Immature natural killer cell (primary cell): ENCODE measurements at places on chromosomes 2 and 18. TPM values are rescaled to one million over a fixed set of nuclear protein-coding genes. Genes with fewer than 3 reads are reported as not detected.

Gene NDC80
- polyA plus RNA-seq = 1.6 TPM

Gene VWC2L
- polyA plus RNA-seq = not detected

DNA sequence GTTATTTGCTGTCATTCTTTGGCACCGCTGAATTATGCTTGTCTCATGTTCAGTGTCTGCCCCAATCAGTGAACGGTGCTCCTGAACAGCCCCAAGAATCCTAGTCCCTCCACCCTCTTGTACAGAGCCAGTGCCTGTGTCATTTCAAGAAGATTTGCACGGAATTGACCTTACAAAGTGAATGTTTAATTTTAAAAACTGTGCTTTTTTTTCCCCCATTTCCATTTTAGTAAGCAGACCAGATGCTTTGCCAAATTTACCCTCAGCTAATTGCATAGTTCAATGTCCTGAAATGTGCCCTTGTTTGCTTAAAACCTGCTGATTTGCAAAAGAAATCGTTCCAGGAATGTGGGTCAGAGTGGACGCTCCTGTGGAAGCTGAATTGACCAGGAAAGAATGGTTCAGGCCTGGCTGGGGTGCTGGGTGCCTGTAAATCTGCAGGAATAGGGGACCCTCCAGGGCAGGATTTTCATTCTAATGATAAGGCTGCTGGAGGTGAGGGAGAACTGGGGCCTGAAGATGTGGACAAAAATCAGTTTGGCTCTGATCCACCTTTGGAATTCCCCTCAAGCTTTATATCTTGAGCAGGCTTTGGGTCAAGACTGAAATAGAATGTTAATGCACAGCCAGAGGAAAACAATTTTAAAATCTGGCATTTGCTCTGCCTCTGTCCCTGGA, 20.1 kb downstream of the TMEM17 start:
- DNase-seq = no peak

- DNase-seq = no peak
Observed at GRCh38 chr2:63642946-63643345, 54.2 kb downstream of the MDH1 start.

Gene CYP26B1
- not detected for polyA plus RNA-seq

GRCh38 chr2:68908392-68908970, 37.3 kb upstream of the BMP10 start:
- peak; percentile 66 for DNase-seq

Gene TANC1
- not detected for polyA plus RNA-seq

- no peak for DNase-seq
Observed at GRCh38 chr2:229154381-229154780, 116.7 kb downstream of the PID1 start.

GRCh38 chr2:101311696-101312017, 3.2 kb upstream of the RNF149 start:
- no peak for DNase-seq

GRCh38 chr2:200353120-200353519, 46.6 kb downstream of the SPATS2L start:
- DNase-seq = no peak

Gene C1QL2
- polyA plus RNA-seq = not detected

Gene TTC27
- 10.4 TPM for polyA plus RNA-seq

DNA sequence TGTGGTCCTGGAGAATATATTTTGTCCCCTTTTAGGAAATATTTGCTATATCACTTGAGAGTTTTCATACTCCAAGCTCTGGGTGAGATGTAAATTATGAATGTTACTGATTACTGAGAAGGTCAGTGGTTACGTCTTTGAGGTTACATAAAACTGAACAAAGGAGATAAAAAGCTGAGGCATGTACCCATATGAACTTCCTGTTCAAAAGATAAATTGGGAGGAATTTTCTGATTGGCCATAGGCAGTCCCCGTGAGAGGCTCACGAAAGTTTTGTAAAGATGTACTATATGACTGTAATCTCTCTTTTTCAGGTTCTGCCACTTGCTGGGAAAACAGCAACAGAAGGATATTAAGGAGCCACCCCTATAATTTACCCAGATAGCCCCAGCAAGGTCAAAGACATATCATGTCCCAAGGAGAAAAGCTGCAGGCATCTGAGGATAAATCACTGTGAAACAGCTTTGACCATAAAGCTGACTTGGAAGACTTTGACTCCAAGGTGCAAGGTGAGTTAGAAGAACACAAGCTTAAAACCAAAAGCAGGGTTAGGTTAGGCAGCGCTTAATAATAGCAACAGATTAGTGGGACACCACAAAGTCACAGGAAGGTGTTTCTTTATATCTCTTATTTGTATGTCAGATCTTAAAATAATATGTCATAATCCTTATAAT, 90.4 kb downstream of the OSBPL6 start:
- DNase-seq = no peak

DNA sequence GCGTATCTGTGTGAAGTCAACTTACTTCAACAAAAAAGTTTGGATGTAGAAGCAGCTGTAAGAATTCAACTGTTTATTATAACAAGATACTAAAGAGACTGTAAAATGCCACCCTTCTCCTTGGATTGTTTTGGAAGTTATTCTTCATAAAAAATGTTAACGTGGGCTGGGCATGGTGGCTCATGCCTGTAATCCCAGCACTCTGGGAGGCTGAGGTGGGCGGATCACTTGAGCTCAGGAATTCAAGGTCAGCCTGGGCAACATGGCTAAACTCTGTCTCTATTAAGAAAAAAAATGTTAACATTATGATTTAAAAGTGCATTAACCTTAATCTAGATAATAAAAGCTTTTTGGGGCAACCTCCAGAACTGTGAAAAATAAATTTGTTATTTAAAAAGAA, 7.7 kb downstream of the CIAO1 start:
- DNase-seq = no peak

DNA sequence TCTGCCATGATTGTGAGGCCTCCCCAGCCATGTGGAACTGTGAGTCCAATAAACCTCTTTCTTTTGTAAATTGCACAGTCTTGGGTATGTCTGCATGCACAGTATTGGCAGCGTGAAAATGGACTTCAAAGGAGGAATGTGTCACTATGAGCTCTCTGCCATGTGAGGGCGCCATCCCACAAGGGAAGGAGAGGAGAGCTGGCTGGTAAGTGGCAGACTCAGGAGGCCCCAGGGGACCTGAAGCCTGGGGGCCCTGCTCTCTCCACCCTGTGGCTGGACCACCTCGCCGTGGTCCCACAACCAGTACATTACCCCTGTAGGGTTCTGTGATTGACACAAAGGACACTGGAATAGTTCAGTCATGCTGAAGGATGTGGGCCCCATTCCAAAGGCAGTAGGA, 122.1 kb downstream of the RPIA start:
- no peak for DNase-seq

Gene WNT10A
- polyA plus RNA-seq = not detected

- no peak for DNase-seq
Observed at GRCh38 chr2:32718752-32719151, 90.9 kb downstream of the TTC27 start.

DNA sequence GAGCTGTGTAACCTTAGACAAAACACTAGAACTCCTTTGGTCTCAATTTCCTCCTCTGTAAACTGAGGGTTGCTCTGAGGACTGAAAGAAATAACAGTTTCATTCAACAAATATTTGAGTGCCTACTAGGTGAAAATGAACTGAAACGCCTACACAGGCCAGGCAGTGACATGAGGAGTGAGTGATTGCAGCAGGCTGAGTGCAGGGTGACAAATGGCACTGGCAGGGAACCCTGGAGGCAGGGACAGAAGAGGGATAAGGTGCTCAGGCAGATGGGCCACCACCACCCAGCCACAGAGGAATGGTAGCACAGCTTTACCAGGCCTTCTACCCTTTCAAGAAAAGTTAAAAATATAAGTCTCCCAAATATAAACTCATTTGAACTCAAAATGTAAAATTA, 11.5 kb upstream of the RNU4ATAC start:
- DNase-seq = no peak

DNA sequence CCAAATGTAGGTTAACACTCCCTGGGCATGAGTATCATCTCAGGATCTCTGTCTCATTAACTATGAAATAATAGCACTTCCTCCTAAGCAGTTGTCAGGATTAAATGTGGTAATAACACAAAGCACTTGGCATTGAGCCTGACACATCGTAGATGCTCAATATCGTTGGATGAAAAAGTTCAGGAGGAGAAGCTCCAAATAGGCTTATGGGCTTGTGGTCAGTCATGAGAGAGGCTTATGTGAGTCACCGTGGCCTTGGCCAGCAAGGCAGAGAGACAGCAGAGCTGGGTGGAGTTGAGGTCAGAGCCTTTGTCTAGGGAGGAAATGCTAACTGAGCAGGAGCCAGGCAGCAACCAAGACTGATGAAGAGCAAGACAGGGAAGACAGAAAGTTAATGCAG, 68.3 kb upstream of the PPM1B start:
- DNase-seq = peak; percentile 10

DNA sequence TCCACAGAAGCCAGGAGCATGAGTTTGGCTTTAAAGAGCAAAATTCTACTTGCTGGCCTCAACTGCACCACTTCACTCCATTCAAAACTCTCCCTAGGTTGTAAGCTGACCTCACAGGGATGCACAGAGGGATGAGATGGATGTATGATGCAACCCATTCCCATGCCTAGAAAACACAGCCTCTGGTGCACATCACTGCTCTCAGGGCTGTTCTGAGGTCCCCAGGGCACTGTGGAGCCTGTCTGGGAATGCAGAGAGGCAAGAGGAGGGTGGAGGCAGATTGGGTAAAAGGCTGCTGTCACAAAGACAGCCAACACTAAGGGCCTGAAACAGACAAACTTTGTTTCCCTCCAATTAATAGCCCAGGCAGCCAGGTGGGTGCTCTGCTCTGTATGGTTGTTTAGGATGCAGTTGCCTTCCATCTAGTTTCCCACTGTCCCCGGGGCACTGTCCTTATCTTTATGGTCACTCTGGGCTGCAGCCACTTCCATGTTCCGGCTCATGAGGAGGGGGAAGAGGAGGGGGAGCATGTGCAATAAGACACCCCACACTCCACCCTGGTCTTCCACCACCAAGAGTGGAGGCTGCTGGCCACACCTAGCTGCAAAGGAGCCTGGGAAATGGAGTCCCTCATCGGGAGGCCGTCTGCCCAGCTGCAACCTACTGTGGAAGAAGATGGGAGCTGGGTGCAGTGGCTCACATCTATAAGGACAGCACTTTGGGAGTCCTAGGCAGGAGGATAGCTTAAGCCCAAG, 7.0 kb downstream of the GPR45 start:
- no peak for DNase-seq

DNA sequence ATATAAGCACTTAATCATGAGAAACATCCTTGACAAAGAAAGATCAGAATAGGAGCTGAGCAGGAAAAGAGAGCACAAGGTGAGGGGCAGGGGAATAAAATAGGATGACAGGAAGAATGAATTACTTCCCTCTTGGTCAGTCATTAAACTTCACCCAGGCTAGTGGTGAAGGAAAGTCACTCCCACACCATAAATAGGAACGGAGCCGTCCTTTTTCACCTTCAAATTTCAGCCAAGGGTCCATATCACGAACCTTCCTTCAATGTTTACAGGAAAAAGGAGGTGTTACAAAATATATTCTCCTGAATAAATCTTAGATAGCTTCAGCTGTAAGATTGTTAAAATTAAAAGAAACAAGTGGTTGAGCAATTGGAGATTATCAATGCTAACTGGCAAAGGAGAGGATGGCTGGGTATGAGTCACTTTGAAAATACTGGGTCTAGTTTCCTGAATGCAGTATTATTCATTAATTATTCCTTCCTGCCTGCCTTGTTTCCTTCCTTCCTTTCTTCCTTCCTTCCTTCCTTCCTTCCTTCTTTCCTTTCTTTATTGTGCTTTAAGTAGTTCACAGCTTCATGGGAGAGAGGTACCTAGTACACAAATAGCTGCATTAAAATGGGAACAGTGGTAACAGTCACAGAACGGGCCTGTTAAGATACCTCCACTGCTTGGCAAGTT, 292.3 kb upstream of the ID2 start:
- DNase-seq = no peak

- no peak for DNase-seq
Observed at GRCh38 chr2:150211164-150211631, 276.3 kb downstream of the RND3 start.

DNA sequence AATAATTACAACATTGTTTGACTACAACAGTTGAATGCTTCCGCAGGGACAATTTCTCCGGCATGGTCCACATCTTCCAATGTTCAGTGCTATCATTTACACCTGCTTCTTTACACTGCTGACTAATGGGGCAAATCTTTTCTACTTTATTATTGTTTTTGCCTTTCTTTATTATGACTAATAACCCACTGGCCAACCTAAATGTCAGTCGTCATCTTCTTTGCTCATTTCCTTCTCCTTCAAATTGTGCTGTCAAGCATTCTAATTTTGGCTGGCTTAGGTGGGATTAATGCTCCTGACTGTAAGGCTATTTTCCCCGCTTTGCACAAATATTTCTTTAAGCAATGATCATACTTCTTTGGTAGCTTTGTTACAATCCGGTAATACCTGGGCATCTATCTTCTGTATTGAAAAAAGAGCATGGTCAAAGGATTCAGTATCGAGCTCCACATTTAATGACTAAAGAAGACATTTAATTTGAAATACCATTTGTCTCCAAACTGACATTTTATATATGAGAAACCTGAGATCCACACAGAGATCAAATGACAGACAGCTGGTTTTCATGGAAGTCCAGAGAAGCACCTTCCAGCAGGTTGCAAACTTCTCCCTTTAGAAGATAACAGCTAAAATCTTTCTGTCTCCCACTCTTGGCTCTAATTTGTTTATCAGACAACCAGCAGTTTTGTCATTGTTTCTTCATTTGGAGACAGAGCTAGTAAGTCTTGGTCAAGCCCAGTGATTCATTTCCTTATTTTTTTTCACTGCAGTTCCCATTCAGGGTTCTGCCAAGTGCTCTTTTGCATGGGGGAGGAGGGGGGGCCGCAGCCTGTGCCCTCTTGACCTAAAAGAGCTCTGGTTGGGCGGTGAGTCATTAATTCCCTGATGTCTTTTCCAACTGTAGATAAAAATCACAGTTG, 132.9 kb downstream of the SOCS6 start:
- DNase-seq = no peak

Gene PRPF40A
- 85.7 TPM for polyA plus RNA-seq

DNA sequence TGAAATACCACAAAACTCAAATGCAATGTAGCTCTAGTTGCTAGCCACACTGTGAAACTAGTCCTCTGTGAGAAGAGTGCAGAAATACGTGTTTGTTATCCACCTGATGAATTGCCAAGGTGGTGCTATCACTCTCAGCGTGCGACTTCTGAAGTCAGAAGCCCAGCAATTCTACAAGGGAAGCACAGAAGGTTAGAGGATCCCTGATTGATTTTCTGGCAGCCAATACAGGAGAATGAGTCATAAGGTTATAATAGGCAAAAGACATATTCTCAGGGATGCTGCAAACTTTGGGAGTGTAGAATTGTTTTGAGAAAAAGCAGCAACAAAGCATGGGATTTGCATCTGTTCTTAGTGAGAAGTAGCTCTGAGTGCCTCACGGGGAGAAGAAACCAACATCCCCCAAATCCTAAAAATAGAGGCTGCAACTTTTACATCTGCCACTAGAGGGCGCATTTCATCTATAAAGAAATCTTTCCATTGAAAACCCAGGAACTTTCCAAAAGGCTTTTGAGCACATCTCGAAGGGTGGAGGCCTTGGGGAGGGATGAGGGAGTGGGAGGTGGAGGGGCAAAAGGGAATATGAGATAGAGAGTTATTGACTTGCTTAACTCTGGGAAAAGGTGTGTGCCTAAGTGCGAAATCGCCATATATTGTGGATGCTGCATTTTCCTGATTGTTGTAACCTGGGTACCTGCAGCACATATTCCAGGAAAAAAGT, 78.0 kb downstream of the TMEM182 start:
- DNase-seq = peak; percentile 18

- no peak for DNase-seq
Observed at GRCh38 chr2:239581352-239581901, 180.6 kb upstream of the HDAC4 start.
